Neural crest cell (in vitro differentiated cells): ENCODE measurements at places on chromosomes 1 and 21. TPM values are rescaled to one million over a fixed set of nuclear protein-coding genes. Genes with fewer than 3 reads are reported as not detected.

GRCh38 chr1:174799136-174799479, 200.6 kb upstream of the CACYBP start:
- no peaks in the 10 kb centered on the region for H3K27me3 ChIP-seq
- no peaks in the 10 kb centered on the region for H3K36me3 ChIP-seq
- no peak overlapping the region for H3K27ac ChIP-seq
- no peaks in the 10 kb centered on the region for H3K4me1 ChIP-seq
- DNase-seq: no peak
- H3K4me3 ChIP-seq: no peak overlapping the region

COL11A1 gene
- 21.5 and 25.1 TPM in 2 replicates for total RNA-seq

- H3K4me3 ChIP-seq: no peak overlapping the region
- no peak for DNase-seq
- H3K27ac ChIP-seq: no peak overlapping the region
- H3K36me3 ChIP-seq: no peaks in the 10 kb centered on the region
Observed at GRCh38 chr1:105608713-105609112, 1447.8 kb upstream of the PRMT6 start.

GRCh38 chr1:198889101-198889500, 250.3 kb downstream of the PTPRC start:
- H3K4me3 ChIP-seq: no peak overlapping the region
- no peak for DNase-seq
- peaks cover 15% of the 10 kb centered on the region for H3K4me1 ChIP-seq
- H3K27me3 ChIP-seq: no peaks in the 10 kb centered on the region

KIF14 gene
- total RNA-seq: 22.0 and 23.7 TPM in 2 replicates

GRCh38 chr1:180988253-180988752, 34.4 kb downstream of the STX6 start:
- DNase-seq: no peak
- no peak overlapping the region for H3K27ac ChIP-seq
- H3K36me3 ChIP-seq: peaks cover 29% of the 10 kb centered on the region
- no peak overlapping the region for H3K4me3 ChIP-seq
- peaks cover 6% of the 10 kb centered on the region for H3K4me1 ChIP-seq

DNA sequence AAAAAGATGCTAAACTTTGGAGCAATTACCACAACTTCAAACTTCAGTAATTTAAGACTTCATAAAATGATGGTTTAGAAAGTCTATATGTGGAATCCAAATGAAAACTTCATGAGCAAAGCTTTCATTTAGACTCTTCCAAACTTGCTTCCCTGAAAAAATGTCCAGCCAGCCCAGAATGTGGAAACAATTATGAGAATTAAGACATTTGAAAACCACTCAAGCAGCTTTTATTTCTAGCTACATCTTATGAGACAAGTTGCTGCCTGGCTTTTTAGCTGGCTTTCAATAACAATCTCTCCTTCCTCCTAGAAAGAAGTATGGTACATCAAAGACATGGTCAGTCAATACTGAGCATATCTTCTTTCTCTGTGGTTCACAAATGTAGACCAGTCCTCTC, 21.8 kb downstream of the LPAR3 start:
- no peak overlapping the region for H3K4me3 ChIP-seq
- DNase-seq: no peak
- H3K4me1 ChIP-seq: no peaks in the 10 kb centered on the region
- H3K27me3 ChIP-seq: peaks cover 11% of the 10 kb centered on the region
- H3K36me3 ChIP-seq: no peaks in the 10 kb centered on the region
